ENCODE measurements at places on chromosomes 5 and 9.

DNA sequence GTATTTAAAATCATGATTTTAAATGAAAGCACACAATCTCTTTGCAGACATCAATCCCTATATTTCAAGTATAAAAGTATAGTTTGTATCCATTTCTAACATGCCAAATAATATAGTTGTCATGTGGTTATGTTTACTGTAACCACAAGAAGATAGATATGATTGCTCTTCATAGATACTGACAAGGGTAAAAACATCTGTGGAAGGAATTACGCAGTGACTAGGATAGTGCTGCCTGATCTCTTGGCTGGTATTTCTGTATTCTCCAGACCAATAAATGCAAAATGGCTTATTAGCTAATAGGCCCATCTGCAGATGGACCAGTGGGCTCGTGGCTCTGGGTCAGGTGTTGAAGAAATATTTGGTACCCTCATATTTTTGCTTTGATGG lies 34.9 kb upstream of the FBN2 start:
- DNase-seq, result no peak

DNA sequence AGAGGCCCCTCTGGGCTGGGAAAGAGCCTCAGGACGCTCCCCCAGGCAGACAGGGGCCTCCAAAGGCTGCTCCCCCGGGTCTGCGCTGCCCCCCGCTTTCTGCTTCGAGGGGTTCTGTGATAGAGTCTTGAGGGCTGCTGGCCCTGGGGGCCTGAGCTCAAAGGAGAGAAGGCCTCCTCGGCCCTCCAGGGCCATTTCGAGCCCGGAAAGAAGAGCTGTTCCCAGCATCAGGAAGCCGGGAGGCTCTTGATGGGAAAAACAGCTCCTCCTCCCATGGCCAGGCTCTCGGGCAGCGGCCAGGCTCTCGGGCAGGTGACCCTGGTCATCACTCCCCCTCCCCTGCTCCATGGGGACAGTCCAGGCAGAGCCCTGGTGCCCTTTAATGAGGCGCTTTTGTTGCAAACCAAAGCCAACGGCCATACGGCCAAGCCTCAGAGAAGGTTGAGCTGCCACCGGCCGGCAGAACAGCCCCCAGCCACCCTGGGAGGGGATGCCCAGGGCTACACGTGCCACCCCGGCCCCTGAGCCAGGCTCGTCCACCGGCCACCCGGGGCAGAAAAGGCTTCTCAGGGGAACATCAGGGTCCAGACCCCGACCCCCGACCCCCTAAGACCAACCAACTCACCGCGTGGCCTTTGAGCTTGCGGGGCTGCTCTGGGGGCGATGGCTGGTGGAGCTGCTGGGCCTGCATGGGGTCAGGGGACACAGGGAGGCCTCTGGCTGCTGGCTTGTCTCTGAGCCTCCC lies 16.2 kb upstream of the QSOX2 start:
- DNase-seq, result no peak

- DNase-seq, result no peak
These were observed 216.9 kb downstream of the GLIS3 start for GRCh38 chr9:4082948-4083347.

DNA sequence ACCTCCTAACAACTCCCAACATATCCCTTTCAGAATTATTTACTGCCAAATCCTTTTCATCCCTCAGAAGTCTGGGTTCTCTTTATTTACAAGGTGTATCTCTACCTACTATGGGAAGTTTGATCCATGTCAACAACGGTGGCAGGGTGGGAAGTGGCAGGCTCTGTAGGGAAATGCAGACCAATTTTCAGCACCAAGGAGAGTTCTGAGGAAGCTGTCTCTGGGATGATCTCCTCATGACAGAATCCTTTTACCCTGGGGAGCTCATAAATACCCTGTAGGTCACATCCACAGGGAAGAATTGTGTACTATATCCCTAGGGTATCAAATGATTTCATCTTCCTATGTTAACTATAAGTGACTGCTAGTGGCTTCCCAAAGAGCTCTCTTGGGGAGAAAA lies 107.8 kb upstream of the NEK6 start:
- no peak for DNase-seq

GRCh38 chr5:157290156-157290980 lies 24.4 kb downstream of the CYFIP2 start:
- DNase-seq, result no peak

- DNase-seq, result no peak
These were observed 115.0 kb downstream of the KIAA1958 start for GRCh38 chr9:112601636-112602035.

GRCh38 chr9:3478549-3478953 lies 47.2 kb downstream of the RFX3 start:
- DNase-seq, result no peak

DNA sequence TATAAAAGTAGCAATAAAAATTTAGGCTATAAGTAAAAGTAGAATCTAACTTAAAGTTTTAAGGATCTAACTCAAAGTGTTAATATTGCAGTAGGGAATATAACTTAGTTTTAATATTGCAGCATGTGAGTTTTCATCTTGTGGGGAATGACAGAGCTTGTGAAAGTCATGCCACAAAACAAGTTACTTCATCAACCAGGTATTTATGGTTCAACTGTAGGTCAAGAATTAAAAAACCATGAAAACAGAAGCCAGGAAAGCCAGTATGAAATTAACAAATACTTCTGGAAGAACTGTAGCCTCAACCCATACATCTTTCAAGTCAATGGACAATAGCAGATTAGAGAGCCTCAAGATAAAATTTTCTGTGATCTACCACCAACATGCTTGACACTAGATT lies 19.0 kb downstream of the HMGCS1 start:
- no peak for DNase-seq

DNA sequence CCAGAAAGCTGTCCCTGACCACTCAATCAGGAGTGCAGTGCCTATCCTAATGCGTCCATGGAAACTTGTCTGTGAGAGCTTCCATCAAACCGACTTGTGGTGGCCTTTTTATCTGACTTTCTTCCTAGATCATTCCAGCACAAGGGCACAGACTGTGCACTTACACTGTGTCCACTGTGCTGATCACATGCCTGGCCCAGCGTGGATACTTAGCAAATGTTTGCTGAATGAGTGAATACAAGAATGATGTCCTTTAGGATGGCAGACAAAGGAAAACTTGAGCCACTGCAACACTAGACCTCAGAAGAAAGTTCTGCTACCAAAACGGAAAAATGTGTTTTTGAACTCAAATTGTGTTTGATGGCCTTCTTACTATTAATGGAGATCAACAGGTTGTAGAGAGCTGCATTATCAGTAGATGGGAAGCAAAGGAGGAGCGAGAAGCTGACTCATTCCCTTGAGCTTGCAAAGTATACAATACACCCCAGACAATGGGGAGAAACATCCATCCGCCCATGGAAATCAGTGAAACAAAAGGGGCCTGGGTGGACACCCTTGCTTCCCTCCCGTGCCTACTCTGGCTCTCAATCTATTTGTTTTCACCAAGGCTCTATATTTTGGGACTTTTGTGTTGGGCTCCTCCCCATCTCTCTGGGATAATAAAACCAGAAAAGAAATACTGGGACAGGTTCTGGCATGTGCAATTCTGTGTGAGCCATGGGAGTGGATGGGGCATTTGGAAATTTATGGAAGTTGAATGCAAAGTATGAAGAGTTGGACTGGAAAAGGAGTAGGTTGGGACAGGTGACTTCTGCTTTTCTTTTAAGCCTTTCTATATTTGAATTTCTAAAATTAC lies 76.2 kb upstream of the ZFAND5 start:
- DNase-seq, result no peak

DNA sequence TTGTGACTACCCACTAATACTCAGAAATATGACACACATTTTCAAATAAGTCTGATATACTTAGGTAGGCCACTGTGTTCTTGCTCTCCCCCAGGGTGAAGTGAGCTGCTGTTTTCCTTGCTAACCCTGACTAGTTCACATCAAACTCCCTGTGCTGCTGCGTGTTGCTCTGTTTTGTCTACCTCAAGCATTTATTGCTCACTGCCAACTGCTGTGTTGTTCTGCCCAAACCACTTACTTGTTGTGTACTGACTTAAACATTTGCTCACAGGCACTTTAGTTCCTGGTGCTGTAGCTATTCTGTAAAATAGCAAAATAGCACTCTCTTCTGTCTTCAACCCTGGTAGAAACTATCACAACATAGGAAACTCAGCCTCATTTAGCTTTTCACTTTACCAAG lies 255.7 kb downstream of the HCN1 start:
- DNase-seq, result no peak

GRCh38 chr5:145588113-145588512 lies 247.0 kb downstream of the PRELID2 start:
- DNase-seq, result no peak

- DNase-seq, result peak; percentile 38
These were observed 596 bp downstream of the IRF1 start for GRCh38 chr5:132489871-132490483.

- DNase-seq, result no peak
These were observed 73.1 kb downstream of the PDE6A start for GRCh38 chr5:149871471-149871870.

- no peak for DNase-seq
These were observed 142.5 kb upstream of the SLC24A2 start for GRCh38 chr9:19931098-19931890.

DNA sequence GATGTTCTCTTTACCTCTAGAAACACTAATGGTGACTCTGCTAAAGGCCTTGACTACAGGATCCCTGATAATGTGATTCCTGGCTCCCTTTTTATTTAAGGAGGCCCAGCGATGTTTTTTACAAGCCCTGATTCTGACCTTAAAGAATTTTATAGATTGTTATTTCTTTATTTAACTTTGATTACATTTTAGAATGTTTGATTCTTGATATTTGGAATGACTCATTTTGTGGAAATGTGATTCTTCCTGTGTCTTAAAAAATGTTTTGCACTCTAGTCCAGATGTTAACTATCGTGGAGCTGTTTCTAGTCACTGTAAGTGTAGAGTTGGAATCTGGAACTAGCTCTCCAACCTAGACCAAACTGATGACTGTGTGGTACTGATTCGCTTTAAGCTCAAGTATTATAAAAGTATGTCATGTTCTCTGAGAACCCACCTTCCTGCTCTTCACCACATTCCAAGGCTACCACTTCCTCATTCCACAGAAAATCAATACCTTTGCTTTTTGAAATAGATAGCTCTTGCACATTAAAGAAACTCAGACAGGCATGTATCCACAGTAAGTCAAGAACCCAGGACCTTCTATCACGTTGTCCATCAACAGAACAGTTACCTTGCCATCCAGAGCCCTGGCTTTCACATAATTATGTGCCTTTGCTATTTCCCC lies 65.2 kb downstream of the JMY start:
- no peak for DNase-seq

- no peak for DNase-seq
These were observed 16.8 kb downstream of the ALDOB start for GRCh38 chr9:101418518-101419430.

- DNase-seq, result no peak
These were observed 1.2 kb upstream of the F12 start for GRCh38 chr5:177410575-177410974.

GRCh38 chr9:121388140-121388905 lies 18.3 kb upstream of the STOM start:
- no peak for DNase-seq

GRCh38 chr5:3101561-3101960 lies 350.1 kb upstream of the IRX2 start:
- DNase-seq, result no peak

GRCh38 chr9:109450346-109450745 lies 47.8 kb downstream of the PTPN3 start:
- no peak for DNase-seq

GRCh38 chr5:14373685-14374084 lies 207.9 kb upstream of the OTULINL start:
- no peak for DNase-seq

DNA sequence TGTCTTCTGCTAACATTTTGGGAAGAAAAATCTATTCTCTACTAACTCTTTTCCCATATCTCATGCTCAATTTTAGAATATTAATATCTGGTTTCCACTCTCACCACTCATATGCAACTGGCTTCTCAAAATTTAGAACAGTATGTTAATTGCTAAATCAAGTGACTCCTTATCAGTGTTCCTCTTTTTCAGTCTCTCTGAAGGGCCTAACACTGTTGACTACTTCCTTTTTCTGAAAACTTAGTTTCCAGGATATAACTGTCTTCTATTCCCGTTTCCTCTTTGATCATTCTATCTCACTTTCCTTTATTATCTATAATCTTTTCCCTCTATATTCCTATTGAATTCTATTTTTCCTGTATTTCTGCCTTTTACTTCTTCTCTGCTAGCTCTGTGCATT lies 1717.2 kb upstream of the C9orf72 start:
- DNase-seq, result no peak

DNA sequence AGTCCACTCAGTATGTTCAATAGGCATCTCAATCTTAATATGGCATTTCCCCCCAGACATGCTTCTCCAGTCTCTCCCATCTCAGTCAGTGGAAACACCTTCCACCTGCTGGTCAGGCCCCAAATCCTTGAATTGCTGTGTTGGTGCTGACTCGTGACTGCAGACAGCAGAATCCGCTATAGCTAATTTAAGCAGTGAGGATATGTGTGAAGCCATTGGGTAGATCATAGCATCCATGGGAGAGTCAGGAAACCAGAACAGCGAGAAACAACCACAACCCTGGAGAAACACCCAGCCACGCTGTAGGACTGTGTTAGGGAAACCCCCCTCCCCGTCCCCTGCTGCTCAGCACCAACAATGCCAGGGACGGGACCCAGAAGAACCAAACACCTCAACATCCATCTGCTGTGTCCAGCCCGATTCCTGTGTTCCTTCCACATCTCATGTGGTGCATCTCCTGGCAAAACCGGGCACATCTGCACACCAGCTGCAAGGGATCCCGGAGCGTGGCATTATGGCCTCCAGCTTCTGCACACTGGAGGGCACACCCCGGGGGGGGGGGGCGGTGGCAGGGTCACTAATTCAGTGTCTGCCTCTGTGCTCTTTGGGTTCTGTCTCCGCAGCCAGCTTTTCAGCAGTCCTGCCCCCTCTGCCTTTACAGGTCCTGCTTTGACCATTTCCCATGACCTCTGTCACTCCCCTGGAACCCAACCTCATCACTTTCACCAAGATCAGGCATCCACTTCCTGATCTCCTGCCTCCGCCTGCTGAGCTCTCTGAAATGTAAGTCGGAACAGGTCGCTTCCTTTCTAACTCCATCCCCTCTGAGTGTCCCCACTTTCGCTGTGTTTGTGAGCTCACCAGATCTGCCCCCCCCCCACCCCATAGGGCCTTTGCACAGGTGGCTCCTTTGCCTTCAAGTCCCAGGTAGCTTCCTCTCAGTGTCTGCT lies 2.4 kb upstream of the PLEKHG4B start:
- no peak for DNase-seq

DNA sequence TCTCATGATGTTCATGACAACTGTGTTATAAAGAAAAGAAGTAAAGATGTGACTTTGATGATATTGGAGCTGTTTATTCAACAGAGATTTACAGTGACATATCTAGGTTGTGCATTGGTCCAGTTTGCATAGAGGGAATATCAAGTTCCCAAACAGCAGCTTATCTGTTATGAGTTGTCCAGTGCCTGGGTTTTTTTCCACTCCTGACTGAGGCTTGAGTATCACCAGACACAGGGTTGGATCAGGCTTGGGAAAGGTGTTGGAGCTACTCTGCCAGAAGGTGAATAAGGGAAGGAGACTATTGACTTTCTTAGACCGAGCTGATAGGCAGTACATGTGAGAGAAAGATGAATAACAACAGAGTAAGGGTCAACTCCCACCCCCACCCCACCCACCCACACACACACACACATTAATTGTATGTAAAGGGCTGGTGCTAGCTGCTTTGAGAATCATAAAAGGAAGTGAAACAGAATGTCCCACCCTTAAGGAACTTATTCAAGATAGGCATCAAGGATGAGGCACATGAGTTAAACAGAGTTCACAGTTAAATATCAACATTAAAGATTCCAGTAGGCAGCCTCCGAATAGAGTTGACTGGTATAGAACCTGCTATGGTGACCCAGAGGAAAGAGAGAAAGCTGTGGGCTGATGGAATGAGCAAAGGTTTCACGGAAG lies 33.0 kb upstream of the RASGRF2 start:
- no peak for DNase-seq

Measured in COR-L47 (cell line).